Activated gamma-delta T cell treated with Interleukin-2 at 50 U/mL for 16 hours (primary cell): ENCODE measurements at places on chromosomes 2 and 18.

DNA sequence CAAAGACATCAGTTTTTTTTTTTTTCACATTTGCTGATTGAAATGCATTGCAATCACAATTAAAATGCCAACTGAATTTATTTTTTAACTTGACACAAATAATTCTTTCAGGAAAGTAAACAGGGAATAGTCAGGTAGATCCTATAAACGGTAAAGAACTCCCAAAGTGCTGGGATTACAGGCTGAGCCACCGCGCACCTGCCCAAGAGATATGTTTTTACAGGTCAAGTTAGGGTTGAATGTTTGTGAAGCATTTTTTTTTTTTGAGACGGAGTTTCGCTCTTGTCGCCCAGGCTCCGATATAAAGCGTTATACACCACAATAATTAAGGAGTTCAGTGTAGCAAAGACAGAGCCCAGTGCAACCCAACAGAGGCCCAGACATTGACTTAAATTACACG, 15.1 kb downstream of the ITM2C start:
- no peak for DNase-seq

- DNase-seq, result no peak
Observed at GRCh38 chr2:48369971-48370370, 160.0 kb upstream of the STON1 start.

GRCh38 chr2:46183426-46183825, 113.8 kb upstream of the EPAS1 start:
- DNase-seq, result no peak

GRCh38 chr2:136126021-136126420, 8.1 kb upstream of the CXCR4 start:
- DNase-seq, result no peak

DNA sequence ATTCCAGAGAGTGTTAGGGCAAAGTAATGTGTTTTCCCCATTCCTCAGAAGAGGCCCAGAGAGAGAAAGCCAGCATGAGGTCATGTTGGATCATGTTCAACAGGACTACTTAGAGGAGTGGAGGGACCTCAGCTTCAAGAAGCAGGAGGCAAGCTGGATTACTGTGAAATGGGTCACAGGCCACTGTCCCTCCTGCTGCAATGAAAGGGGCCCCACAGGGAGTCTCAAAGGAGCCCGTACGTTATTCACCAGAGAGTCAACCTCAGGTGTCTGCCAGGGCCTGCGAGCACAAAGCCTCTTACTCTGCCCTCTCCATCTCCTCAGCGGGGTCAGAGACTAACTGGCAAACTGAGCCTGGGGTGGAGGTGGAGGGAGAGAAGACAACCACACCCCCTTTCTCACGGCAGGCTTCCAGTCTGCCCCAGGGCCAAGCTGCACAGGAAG, 27.2 kb upstream of the ACYP2 start:
- no peak for DNase-seq

GRCh38 chr2:46569766-46570165, 90.4 kb downstream of the TMEM247 start:
- no peak for DNase-seq

- DNase-seq, result no peak
Observed at GRCh38 chr18:7723558-7723957, 156.4 kb downstream of the PTPRM start.

GRCh38 chr2:175004730-175004979, 526 bp downstream of the CHN1 start:
- no peak for DNase-seq

- no peak for DNase-seq
Observed at GRCh38 chr2:238143239-238143951, 4.9 kb downstream of the KLHL30 start.

- DNase-seq, result no peak
Observed at GRCh38 chr2:238042849-238043584, 17.8 kb upstream of the SCLY start.

DNA sequence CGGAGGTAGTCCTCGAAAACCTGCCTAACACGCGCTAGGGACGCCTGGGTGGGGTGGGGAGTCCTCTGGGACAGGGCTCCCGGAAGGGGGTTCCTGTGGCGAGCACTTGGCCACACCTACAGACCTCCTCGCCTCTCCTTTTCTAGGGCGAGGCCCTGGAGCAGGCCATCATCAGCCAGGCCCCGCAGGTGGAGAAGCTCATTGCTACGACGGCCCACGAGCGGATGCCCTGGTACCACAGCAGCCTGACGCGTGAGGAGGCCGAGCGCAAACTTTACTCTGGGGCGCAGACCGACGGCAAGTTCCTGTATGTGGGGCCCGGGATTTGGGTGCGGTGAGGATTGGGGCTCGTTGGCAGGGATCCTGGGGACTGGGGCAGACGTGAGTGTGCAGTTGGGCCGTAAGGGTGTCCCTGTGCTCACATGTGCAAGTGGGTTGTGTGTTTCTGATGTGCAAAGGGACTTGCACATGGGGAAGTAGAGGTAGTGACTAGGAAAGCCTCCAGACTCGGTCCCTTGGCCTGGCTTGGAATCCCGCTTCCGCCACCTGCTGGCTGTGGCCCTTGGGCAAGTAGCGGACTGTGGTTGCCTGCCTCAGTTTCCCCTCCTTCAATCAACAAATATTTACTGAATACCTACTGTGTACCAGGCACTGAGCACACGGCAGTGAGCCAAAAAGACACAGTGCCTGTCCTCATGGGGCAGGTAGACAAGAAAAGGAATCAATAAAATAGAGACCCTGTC, 11.7 kb downstream of the ZAP70 start:
- DNase-seq, result no peak

GRCh38 chr2:21939967-21940366, 816.2 kb downstream of the TDRD15 start:
- DNase-seq, result no peak

DNA sequence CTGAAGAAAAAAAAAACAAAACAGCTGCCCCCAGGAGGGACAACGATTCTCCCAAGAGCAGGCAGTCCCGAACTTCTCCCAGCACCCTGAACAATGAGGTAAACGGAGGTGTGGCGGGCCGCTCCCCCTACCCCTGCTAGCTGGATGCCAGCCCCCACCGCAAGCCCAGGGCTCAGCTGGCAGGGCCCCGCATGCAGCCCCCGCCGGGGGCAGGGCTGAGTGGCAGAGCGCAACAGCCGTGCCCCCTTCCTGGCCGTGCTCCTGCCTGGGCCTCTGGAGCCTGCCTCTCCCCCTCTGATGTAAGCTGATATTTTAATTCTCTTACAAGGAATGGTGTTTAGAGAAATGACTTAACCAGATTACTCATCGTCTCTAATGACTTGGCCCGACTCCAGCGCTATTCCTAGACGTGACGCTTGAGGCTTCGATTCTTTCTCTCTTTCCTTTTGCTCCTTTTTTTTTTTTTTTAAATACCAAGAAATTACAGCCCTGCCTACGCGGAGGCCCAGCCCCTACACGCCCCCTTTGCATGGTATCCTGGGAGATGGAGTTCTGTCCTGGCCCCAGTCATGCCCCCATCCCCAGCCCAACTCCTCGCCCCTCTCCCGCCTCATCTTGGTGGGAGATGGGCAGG, 4.6 kb upstream of the ARID5A start:
- DNase-seq, result peak; percentile 79

DNA sequence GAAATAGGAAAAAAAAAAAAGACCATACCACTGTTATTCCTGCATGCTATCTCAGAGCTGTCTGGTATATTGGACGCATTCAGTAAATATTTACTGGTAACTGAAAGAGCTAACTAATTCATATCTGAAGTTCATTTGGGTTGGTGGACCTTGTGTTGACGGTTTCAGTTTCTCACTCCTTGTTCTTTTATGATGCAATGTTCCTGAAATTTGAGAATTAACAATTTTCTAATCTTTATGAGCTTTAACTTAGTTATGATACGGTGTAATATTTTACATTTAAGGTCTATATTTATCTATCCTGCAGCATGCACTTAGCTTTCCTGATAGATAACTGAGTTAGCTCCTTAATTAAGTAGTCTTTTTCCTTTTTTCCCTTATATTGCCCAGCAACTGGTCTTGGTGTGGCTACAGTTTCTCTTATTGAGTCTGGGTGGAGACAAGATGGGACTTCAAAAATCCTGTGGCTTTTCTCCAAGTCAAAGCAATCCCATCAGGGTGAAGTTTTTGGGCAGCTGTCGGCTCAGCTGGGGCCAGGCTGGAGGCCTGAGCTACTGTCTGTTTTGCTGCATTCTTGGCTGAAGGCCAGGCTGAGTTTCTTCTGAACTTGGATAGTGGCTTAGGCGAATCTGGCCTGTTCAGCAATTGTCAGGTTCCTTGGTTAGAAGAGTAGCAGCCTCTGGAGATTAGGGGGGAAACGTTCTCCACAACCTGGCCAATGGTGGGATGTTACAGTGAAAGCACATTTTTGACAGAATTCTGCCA, 78.4 kb upstream of the MEX3C start:
- DNase-seq, result no peak

DNA sequence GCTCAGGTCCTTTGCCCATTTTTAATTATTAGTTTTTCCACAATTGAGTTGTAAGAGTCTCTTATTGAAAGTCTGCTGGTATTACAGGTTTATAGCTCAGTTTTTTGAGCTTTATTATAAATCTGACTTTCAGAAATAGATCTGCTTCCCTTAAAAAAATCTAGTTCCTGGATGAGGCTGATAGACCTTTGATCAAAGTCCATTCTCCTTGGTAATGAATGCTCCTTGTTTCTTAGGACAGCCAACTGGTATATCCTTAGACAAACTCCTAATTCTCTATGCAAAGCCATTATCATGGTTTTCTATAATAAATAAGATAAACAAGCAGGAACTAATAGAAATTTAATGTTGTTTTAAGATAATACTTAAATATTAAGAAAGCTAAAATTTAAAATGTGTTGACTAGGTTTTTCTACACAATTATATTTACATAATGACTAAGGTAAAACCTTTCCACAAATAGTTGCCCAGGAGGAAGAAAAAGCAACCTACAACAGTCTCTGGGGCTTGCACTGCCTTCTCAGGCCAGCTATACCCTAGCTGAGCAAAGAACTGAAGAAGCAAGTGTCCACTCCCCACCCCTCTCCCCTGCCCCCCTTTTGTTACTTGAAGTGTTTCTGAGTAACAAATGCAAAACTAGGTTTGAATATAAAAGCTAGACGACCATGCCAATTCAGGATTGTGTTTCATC, 16.9 kb downstream of the NT5DC4 start:
- no peak for DNase-seq

DNA sequence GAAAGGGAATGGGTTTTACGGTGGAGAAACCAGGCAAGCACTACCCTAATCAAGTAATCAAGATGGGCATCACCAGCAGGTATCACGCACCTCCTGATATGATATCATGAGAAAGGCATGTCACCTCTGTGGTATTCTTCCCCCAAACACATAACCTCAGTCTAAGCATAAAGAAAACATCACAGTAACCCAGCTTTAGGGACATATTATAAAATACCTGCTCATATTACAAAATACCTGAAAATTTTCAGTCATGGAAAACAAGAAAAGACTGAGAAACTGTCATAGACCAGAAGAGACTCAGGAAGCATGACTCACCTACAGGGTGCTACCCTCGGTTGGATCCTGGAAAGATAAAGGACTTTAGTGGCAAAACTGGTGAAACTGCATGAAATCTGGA, 30.5 kb downstream of the GCKR start:
- no peak for DNase-seq

DNA sequence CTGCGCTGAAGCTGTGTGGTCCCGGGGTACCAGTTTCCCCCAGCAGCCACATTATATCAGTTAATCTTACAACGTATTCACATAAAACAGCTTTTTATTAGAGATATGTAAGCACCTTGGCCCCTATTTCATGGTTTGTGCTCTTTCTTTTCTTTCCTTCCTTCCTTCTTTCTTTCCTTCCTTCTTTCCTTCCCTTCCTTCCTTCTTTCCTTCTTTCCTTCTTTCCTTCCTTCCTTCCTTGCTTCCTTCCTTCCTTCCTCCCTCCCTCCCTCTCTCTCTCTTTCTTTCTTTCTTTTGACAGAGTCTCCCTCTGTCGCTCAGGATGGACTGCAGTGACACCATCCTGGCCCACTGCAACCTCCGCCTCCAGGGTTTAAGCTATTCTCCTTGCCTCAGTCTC, 3.7 kb upstream of the METAP1D start:
- DNase-seq, result no peak

DNA sequence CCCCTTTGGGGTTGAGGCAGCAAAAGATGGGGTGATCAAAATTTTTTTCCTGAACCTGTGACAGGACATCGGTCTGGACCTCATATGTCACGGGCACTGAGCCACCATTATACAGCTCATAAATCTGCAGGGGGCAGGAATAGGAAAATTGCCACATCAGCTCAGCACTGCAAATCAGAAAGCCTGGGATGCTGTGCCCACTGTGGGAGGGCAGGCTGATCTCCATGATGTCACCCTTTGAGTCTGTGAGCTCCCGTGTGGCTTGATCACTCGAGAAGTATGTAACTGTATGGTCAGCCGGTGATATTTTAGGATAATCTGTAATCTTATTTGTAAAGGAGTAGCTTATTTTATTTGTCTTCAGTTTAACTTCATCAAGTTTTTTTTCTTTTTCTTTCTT, 17.7 kb upstream of the CRYBA2 start:
- no peak for DNase-seq

DNA sequence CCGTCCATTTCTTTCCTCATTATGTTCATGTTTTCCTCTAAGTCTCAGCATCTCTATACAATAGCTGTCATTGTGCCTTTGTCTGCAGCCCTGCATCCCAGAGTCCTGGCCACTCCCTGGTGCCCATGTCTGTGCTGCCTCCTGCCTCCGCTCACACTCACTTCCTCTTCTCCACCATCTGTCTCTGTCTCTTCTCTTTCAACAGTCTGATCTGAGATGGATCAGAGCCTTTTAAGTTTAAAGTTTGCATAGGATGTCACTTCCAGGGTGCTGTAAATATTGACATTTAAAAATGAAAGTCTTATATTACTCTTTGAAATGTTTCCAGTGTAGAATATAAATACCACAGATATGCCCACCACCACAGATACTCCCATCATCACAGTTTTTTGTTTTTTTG, 42.7 kb downstream of the UBE2F start:
- no peak for DNase-seq

GRCh38 chr2:100053087-100053885, 89.1 kb downstream of the AFF3 start:
- no peak for DNase-seq

DNA sequence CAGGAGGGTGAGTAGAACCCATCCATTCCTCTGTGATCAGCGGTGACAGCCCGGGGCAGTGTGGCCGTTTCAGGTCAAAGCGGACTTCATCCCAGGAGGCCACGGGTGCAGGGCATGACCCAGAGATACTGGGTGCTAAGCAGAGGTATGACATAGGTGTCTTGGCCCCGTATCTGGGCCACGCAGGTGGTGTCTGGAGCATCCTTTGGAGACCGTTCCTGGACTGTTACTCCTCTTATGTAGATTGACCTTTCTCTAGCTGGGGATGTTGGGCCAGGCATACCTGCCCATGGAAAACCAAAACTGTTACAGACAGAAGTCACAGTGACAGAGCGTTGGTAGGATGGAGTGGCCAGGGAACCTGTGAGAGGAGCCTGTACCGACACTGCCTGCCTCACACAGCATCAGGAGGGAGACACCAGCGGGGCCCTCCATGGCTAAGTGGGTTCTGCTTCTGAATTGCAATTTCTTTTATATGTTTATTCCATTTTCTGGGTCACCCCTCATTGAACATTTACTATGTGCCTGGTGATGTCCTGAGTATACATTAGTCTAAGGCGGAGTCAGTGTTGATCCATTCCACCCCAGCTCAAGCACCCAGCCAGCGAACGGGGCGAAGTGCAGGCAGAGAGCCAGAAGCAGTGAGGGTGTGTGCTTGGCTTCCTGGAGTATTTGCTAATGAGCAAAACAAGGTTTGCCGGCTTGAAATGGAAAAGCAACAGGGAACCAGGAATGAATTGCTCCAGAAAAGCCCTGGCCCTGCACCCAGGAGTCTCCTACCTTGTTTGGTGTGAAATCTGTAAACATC, 141.7 kb downstream of the SH3RF3 start:
- DNase-seq, result no peak
